ENCODE measurements at places on chromosomes 1 and 21.

GRCh38 chr21:26814386-26814785, 30.8 kb downstream of the ADAMTS1 start:
- DNase-seq = no peak

- no peak for DNase-seq
These were observed 120.6 kb upstream of the RAVER2 start for GRCh38 chr1:64624218-64624713.

- DNase-seq = no peak
These were observed 190.6 kb downstream of the MRPL39 start for GRCh38 chr21:25416669-25417068.

DNA sequence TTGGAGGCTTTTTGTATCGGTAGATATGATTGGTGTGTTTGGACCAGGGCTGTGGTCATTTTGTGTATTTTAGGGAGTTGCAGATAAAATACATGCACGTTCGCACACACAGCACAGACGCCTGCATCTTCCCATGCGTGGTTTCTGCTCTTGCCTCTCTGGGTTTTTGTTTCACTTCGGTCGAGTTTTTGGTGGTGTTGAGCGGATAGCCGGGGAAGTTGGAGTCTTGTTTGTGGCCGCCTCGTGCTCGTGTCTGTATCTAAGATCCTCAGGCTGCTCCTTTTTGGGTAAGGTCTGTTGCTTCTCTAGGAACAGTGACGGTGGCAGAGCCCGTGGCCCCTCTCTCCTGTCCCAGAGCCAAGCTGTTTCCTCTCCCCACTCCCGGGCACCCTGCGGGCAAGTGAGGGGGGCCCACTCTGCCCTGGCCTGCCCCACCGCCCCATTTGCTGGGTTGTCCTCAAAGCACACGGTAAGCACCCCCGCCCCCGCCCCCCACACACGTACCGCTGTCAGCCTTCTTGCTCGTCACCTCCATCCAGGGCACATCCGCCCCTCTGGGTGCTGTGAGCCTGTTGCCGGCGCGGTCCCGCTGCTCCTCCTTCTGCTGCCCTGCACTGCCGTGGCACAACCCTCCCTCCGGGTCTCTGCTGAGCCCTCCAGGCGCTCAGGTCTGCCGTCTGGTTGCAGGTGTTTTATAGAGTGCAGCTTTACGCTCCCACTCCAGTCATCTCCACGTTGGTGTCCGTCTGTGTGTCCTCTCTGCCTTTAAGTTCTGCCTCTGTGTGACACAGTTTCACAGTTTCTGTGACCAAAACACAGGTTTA, 51.9 kb downstream of the AGPAT3 start:
- no peak for DNase-seq

DNA sequence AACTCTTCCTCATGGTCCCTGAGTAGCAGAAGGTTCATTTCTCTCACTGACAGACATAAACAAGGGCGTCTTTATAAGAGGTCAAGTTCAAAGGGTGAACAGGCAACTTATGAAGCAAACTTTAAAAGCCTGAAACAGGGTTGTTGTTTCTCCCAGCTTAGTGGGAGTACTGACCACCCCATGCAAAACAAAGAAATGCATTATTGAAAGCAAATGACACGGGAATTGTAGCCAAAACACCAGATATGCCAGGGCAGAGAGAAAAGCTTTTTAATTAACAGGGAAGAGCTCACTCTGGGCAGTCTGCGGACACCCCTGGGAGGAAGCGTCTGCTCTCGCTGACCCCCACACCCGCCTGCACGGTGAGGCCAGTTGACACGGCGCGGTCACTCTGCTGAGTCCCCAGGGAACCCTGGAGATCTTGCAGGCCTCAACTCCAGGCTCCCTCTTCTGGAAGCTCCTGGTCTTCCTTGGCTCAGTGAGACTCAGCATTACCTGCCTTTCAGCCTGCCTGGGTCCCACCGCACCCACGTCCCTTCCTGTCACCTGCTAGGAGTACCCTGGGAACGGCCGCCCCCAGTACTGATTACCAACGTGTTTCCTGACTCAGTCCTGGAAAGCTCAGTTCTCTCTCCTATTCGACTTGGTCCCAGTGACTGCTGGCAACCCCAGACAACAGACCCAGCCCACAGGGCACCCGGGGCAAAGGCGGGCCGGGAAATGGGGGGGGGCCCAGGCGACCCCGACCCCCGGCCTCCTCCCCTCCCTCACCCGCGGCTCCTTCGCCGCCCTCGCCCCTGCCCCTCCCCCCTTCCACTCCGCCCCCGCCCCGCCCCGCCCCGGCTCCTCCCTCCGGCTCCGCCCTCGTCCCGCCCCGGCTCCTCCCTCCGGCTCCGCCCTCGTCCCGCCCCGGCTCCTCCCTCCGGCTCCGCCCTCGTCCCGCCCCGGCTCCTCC, 972 bp downstream of the CFAP410 start:
- no peak for DNase-seq

GRCh38 chr1:3702990-3703728, 49.1 kb upstream of the CCDC27 start:
- no peak for DNase-seq

DNA sequence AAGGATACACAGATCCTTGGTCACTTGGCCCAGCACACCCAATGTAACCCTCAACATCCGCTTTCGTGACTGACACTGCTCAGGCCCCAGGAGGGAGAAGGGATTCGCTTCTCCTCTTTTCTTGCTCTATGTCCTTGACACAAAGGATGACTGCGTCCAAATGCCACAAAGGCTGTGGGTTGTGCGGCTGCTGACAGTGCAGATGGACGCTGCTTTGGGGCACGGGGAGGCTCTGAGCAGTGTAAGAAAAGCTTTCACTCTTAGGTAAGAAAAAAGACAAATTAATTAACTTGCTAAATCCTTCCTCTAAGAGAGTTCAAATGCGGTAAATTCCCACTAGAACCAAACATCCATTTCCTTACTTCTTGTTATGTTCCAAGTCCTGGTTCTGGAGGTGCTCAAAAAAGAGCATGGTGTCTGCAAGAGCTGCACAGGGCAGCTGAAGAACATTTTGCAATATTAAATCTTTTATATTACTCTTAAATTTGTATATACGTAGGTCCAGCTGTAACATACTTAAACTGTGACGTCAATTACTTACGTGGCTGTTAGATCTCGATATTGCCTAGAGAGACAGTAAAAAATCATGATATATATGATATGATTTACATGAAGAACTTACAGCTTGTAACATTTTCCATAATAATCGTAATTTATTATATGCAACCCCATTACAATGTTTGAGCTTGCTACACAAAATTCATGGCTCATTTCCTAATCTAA, 19.4 kb upstream of the EPHB2 start:
- no peak for DNase-seq

GRCh38 chr1:96995351-96995750, 273.8 kb downstream of the PTBP2 start:
- no peak for DNase-seq

GRCh38 chr1:111743679-111744101, 4.5 kb upstream of the INKA2 start:
- no peak for DNase-seq

GRCh38 chr1:211789641-211790464, 40.7 kb downstream of the LPGAT1 start:
- no peak for DNase-seq

- no peak for DNase-seq
These were observed 32.8 kb upstream of the RAVER2 start for GRCh38 chr1:64712049-64712448.

GRCh38 chr1:108590957-108591356, 31.1 kb downstream of the EEIG2 start:
- no peak for DNase-seq

GRCh38 chr21:41429925-41430491, 4.0 kb downstream of the MX1 start:
- DNase-seq = no peak

GRCh38 chr1:104125266-104125665, 375.6 kb downstream of the AMY1C start:
- no peak for DNase-seq

- no peak for DNase-seq
These were observed 14.2 kb upstream of the TTC22 start for GRCh38 chr1:54815086-54815876.

GRCh38 chr1:243474136-243474881, 218.5 kb downstream of the SDCCAG8 start:
- no peak for DNase-seq

DNA sequence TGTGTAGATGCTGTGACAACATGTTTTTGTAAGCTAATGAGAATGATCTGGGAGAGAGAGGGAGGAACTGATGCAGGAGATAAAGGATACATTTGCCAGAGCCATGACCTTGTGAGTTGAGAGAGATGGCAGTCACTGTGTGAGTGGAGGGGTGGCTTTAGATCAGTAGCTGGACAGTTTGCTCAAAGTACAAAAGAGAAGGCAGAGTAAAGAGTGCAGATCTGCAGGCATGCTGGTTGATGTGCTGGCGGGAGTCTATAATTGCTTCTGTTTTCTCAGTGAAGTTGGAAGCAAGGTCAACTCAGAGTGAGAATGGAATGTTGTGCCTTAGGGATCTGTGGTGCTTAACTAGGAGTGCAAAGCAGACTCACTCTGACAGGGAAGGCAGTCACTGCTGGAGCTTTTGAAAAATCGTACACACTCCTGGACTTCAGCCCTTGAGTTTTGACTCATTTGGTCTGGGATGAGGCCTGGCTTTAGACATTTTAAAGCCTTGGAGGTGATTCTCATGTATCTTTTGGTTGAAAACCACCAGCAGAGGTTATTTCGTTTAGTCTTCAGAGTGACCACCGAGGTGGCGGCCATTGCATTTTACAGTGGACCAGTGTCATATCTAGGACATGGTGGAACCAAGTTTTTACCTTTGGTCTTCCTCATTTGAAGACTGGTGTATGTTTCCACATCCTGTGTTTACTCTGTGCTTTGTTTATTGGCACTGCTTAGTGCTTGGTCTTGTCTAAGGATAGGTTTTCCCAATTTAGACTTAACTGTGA, 49.6 kb downstream of the MTR start:
- no peak for DNase-seq

GRCh38 chr1:71717186-71717585, 565.2 kb downstream of the NEGR1 start:
- no peak for DNase-seq

Data from activated CD8-positive, alpha-beta memory T cell treated with anti-CD3 and anti-CD28 coated beads for 4 hours (primary cell).